H54 (cell line): ENCODE measurements at places on chromosomes 3 and 15.

DNA sequence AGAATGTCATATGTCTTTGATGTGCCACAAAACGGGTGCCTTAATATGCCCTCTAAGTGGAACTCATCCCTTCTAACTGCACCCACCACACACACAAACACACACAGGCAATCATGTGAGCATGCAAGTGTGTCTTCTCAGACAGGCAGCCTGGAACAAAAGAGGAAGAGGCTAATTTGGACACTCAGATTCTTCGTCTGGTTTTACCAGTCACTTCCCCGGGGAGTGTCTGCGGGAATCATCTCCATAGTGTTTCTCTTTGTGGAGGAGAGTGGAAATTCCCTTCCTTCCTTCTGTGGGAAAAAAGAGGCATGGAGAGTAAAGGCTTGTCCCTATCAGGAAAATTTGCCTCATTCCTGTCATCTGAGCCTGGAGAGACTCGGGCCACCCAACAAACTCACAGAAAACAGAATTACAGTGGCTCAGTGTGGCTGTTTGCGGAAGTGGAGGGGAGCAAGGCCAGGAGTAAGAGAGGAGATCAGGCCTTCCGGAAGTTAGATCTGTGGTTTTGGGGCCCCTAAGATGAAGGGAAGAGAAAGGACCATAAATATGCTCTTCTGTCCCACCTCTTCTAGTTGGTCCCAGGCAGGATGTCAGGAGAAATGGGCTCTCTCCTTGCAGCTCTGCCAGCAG, 212.6 kb upstream of the SEMA6D start:
- no peak for DNase-seq

DNA sequence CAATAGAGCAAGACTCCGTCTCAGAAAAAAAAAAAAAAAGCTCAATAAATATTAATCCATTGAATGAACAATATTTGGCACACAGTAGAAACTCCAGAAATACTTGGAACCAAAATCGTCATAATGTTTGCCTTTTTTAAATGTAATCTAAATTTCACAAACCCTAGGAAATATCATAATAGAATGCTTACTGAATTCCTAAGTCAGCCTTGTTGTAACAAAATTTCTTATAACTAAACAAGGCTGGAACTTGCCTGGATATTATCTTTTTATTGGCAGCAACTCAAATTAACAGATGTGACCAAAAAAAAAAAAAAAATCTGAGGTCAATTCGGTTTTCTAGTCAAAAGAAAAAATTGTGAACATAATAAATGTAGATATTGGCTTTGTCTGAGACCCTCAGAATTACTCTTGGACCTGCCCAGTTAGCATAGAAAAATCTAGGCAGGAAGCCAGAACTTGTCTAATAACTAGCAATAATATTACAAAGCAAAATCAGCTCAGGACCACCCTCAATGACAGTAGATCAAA, 33.3 kb downstream of the GABPB1 start:
- DNase-seq = no peak

DNA sequence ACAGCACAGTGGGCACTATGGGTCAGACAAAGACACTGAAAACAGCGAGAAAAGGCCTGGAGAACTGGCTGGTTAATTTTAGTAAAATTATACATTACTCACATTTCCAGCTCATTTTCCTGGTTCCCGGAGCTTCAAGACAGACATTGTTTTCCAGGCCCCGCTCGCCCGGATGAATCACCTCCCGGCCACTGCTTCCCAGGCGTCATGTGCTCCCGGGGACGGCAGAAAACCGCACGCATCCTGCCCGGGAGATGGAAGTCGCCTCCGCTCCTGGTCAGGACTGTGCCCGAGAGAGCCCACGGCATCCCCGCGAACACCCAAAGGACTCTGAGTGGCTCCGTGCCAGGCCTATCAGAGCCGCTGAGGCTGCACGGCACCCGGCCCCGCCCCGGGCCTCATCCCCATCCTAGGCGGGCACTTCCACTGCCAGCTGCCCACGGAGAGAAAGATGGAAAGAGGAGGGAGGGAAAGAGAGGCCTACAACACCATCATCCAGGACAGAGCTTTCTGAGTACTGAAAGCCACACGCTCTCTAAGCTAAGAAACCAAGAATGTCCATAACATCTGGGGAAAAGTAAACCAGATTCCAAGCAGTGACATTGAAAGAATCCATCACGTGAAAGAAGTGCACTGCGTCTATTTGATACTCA, 75.1 kb downstream of the VGLL4 start:
- DNase-seq = peak; percentile 97

- DNase-seq = no peak
Measured at GRCh38 chr3:36215241-36215640, 165.1 kb upstream of the STAC start.

- DNase-seq = no peak
Measured at GRCh38 chr3:149009732-149010131, 18.4 kb downstream of the GYG1 start.

- DNase-seq = no peak
Measured at GRCh38 chr15:101020945-101021344, 101.8 kb downstream of the LRRK1 start.

DNA sequence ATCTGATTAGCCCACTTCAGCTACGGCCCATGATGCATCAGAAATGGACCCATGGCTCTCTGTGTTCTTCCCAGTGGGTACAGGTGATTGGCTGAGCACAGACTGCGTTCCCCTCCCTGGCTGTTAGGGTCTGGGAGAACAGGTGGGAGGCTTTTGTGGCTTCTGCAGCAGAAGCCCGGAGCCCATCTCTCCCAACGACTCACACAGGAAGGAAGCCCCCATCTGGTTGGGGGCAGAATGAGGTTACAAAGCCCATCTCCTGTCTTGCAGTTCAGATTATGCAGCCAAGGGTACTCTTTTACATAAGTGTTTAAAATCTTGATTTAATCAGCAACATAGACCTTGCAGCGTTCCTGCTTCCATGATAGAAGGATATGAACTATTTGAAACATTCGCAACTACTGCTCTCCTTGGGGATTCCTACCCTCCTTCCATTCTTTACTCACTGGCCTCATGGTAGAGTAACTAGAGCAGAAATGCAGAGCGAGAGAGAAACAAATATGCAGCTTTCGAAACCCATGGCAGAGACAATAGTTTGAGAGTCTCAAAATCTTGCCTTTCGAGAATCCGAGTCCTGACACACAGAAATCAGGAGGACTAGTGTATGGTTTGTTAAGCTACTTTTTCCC, 291.3 kb downstream of the TLE3 start:
- DNase-seq = no peak

DNA sequence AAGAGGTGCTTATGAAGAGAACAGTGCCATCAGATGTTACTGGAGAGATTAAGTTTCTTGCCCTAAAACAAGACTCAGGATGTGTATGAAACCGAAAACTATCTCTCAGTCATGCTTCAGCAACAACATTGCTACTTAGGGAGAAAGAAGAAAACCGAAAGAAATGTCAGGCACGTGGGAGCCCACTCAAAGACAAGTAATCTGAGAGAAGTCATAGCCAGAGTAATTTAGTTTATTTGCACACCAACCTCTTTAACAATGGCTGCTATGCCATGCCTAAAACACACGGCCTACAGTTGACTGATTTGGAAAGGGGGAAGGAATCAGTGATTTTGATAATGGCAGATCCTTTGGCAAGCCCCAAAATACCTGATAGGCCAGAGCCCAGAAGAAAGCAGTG, 162.9 kb downstream of the TIGIT start:
- DNase-seq = no peak

DNA sequence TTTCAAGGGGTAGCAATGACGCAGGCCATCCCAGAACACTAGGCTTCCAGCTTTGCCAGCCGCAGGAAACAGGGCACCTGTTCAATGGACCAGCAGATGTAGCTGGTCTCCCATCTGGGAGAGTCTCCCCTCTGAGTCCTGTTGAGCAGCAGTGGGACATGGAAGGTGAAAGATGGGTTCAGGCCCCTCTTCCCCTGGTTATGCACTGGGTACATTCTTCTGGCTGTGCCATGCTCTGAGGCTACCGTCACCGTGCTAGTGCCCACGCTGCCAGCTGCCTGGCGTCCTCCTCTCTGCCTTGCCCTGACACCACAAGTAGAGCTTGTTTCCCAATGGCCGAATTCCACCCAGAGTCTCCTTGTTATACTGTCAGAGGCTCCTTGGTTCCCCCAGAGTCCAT, 63.1 kb downstream of the TLE3 start:
- no peak for DNase-seq

DNA sequence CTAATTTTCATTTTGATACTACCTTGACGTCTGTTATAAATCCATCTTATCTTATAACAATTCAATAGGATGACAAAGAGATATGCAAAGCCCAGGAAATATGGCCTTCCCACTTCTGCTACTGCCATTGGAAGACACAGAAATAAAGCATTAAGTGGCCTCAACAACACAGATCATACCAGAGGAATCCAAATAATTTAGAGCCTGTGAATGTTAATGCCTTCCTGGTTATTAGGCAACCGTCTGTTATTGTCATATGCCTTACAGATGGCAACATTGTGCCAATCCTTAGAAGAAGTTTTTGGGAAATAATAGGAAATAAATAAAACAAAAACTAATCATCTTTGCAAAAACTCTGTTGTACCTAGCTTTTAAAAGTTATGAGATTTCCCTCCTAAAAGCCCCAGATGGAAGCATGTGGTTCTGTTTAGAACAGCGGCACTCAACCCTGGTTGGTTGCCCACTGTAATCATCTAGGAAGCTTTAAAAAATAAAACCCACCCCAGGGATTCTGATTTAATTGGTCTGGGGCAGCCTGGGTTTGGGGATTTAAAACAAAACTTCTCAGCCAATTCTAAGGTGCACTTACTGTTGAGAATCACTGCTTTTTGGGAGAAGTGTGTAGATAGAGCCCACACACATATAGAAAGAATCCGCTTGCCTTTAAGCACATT, 704.8 kb upstream of the CFAP20DC start:
- DNase-seq = no peak

- DNase-seq = no peak
Measured at GRCh38 chr15:88250826-88251225, 5.7 kb downstream of the NTRK3 start.

- no peak for DNase-seq
Measured at GRCh38 chr15:32879980-32880379, 162.2 kb downstream of the GREM1 start.

GRCh38 chr3:14725564-14726440, 50.9 kb downstream of the C3orf20 start:
- DNase-seq = no peak

DNA sequence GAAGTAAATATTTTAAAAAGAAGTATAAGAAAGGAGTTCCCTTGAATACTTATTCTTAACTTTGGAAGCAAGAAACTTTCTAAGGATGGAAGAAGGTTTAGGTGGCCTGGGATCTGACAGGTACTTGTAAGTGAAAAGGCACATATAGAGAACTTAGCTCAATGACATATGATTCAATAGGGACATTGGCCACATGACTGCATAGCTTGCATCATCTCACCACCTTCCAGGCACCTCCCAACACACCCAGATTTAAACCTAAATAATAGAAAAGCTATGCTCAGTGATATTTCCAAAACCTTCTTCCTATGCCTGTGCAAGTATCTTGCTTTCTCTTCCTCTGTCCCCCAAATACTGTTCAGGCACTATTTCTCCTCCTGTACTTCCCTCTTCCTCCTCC, 4.7 kb upstream of the P2RY1 start:
- no peak for DNase-seq

GRCh38 chr3:186915806-186916796, 14.2 kb upstream of the ST6GAL1 start:
- no peak for DNase-seq

DNA sequence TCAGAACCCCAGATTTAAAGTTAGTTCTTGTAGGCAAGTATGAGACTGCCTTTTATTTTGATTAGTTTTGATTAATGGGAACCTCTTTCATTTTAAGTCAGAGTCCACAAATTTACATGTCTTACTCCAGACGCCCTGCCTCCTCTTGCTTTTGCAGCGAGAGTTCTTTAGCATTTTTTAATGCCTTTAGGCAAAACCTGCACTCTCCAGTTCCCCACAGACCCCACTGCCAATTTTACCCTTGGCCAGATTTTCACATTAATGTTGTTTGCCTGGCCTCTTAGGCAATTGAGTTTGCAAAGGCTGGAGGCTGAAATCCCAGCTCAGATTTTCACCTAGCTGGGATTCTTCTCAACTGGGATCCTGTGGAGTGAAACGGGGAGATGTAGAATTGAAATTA, 85.8 kb downstream of the GAP43 start:
- DNase-seq = no peak

GRCh38 chr3:52509753-52510328, 14.7 kb downstream of the STAB1 start:
- DNase-seq = no peak

- DNase-seq = no peak
Measured at GRCh38 chr3:102926618-102927017, 491.8 kb downstream of the ZPLD1 start.

DNA sequence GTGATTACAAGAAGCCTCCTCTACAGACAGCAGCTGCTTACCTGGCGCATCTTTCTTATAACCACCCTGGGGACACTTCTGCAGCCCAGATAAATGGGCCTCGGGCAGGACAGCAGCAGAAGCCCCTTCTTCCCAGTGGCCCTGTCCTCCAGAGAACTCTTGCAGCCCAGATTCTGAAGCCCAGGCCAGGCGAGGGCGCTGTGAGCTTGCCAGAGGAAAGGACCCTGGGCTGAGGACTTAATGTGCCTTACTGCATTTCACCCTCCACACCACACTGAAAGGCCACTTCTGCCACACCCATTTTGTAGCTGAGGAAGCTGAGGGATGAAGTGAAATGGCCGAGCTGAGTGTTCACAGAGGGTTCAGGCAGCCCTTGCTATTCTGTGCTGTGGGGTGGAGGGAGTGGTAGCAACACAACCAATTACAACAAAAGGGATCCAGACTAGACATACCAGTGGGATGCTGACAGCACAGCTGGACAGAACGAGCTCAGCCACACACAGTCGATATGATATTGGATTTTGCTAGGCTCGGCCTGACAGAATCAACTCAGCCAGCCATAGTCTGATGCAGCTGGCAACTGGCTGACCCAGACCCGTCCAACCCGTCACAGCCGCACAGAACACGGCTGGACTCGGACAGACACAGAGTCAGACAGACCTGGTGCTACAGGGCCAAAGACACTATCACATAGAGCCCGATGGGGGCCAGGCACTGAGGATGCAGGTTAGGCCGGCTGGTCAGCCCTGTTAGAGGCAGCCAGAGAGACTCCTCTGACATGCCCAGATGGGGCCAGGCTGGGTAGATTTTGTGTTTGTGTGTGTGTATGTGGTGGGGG, 7.3 kb downstream of the ACOX2 start:
- no peak for DNase-seq

DNA sequence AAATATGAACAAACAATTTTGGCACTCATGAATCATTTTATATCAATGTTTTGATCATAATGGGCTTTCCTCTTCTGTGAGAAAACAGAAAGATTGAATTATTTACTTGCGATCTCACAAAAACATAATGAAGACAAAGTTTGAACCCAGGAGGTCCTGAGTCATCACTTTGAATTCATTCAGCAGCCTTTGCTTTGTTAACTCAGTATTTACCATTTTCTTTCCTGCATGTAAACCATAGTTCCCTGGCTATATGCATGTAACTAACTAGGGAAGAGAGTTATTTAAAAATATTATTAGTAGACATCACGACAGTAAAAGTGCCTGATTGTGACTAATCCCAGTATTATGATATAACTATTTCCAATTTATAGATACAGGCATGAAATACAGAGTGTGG, 1026.2 kb downstream of the PLOD2 start:
- no peak for DNase-seq
